ENCODE measurements at places on chromosomes 7 and 10.

GRCh38 chr10:129949891-129950291, 14.2 kb downstream of the EBF3 start:
- no peak for DNase-seq

DNA sequence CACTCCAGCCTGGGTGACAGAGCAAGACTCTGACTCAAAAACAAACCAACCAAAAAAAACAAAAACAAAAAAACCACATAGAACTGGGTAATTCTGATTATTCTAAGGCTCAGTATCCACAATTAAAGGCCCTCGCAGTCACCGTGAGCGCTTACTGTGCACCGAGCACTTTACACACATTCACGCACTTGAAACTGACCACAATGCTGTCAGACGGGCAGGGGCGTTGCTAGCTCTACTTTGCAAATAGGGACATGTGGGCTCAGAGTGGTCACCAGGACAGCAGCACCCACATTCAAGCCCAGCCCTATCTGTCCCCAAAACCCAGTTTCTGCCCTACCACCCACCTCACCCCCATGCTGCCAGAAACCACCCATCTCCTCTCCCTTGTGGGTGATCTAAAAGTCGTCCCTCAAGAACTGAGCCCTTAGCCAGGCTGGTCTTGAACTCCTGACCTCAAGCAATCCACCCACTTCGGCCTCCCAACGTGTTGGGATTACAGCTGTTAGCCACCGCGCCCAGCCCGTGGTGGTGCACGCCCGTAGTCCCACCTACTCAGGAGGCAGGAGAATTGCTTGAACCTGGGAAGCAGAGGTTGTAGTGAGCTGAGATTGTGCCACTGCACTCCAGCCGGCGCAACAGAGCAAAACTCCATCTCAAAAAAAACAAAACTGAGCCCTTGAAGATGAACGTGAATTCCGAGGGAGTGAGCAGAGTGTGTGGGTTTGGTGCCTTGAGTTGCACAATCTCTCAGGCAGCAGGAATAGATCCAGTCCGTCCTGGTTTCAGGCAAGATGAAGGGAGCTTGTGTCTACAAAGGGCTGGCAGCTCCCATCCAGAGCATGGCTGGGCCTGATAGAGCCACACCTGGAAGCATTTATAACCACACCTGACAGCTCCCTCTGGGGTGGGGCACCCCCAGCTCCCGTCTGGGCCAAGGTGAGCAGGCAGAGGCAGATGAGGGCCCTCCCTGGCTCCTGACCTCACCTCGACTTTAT, 5.4 kb upstream of the HSPB1 start:
- DNase-seq = no peak

- no peak for DNase-seq
Observed at GRCh38 chr7:116807011-116807560, 55.3 kb upstream of the CAPZA2 start.

DNA sequence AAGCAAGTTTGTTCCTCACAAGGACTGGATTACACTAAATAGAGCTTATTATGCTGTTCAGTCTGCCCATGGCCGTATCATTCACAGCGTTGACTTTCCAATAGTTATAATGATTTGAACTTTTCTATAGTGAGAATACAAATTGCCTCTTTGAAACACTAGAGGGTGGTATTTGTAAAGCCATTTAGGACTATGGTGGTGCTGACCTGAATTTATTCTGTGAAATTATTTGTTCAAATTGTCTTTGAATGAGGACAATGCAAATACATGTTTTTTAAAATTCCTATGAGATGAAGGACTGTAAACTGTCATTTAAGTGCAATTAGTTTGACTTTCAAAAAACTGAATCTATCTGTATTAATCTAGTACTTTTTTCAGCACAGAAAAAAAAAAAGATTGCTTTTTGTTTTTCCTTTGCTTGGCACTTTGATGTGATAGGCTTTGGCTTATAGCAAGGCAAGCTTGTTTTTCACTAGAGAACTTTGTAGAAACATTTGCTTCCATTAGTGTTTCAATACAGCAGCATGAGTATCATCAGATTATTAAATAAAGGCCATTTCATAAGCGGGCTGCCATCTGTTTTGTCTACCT, 122.7 kb upstream of the TMEM229A start:
- no peak for DNase-seq

GRCh38 chr10:93026072-93026471, 34.5 kb upstream of the CYP26C1 start:
- DNase-seq = no peak

DNA sequence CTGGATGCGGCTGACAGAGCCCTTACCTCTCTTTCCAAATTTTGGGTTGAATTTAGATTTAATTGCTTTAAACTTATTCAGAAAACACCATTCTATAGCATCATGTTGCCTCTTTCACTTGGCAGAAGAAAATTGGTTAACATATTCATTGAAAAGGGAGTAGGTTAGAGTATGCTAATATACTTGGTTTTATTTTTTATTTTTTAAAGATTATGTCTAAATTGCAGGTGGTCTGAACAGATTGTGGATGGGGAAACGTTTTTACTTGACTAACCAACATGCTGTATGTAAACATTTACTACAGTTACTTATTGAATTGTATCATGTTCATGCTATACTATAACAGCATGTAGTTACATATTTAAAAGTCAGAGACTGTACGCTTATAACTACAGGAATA, 65.6 kb downstream of the DNAH11 start:
- DNase-seq = no peak

DNA sequence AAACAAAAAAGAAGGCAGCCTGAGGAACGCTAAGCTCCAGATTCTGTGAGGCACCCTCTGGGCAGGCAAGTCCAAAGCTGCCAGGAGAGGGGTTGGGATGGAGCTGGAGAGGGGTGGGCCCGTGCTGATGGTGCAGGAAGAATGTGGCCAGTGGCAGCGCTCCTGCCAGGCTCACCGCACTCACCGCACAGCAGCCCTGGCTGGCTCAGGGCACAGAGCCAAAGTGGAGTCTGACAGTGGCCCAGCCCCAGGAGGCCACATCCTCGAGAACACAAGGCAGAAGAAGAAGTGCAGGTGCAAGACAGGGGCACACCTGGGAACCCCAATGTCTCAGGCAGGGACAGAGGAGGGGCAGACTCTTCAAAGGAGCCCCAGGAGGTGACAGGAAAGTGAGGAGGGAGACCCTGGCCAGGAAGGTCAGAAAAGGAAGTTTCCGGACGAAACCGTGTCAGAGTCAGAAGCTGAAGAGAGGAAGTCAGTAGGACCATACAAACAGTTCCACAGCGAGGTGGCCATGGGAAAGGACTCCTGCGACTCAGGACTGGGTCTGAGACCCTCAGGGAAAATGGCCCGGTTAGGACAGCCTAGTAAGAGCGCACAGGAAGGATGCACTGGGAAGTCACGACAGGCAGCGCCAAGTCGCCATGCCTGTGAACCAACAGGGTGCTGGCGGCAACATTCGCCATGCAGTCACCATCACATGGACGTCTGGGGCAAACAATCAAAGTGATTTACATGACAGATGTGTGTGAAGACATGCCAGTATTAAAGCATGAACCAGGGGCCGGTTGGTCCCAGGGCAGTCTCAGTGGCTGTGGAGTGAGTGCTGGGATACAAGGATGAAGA, 54.4 kb downstream of the COBL start:
- DNase-seq = no peak

DNA sequence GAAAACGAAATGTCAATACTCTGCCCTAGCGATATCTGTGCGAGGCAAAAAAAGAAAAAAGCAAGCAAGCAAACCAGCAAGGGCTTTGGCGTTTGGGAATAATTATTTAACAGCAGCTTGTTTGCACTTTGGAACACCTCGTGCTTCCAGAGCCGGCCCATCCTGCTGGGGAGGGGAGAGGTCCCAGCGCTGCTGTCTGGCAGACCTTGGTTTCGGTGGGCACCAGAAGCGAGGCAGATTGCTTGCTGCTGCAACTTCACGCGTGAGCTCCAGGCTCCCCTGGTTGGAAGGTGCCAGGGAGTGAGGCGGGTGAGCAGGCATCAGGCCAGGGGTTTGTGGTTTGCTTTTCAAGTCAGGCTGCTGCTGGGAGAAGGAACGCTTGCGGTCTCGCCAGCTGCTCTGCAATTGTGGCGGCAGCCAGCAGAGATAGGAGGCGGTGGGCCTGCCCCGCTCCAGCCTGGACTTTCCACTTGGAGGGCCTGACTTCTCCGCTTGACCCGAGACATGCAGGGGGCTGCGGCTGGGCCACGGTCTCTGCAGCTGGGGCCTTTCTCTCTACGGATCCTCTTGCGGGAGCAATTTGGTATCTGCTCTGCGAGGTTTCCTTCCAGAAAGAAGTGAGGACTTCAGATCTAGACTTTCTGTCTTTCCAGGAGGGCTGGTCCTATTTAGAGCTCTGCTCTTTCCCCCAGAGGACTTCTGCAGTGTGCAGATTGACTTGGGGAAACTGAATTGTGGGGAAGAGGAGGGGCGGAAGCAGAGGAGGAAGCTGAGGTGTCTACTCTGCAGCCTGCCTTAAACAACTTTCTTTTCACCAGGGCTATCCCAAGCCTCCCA, 131.4 kb downstream of the PRPF18 start:
- no peak for DNase-seq

DNA sequence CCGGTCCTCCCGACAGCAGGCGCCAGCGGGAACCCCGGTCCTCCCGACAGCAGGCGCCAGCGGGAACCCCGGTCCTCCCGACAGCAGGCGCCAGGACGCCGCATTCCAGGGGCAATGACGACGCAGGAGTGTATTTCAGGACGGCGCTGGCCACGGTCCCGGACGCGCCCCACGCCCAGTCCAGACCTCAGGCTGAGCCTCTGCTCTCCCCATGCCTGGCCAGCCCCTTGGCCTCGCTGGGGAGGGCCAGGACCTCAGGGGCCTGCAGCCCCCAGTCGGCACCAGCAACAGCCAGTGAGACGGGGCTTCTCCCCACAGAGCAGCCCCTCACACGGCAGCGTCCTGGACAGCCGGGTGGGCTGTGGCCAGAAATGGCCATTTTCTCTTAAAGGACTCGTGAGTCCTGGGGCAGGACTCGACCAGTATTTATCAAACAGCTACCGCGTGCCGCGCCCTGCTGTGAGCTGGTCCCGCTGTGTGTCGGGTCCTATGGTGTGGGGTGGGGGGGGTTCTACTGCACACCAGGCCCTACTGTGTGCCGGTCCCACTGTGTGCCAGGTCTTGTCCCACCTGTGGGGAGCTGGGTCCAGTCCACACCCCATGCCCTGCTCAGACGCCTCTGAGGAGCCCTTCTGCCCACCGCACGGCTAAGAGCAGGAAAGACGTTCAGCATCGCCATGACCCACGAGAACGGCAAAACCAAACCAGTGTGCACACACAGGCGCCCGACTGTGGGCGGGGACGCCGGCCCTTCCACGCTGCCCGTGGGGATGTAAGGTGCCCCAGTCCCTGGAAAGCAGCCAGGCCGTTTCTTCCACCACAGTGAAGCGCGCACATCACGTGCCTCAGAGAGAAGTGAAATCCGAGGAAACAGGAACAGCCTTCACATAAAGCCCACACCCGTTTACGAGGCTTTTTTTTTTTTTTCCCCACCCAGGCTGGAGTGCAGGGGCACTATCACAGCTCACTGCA, 33.3 kb downstream of the GET4 start:
- no peak for DNase-seq

GRCh38 chr10:67612577-67613537, 83.1 kb downstream of the CTNNA3 start:
- DNase-seq = no peak

Data from activated CD4-positive, CD25-positive, alpha-beta regulatory T cell (primary cell).